OCI-M1 (cell line): ENCODE measurements at places on chromosomes 13 and 19.
A peak's percentile ranks its signal among the peaks of the same experiment; 100 is the strongest.

- no peak for DNase-seq
These were observed 12.2 kb upstream of the SLC7A9 start for GRCh38 chr19:32881766-32882165.

DNA sequence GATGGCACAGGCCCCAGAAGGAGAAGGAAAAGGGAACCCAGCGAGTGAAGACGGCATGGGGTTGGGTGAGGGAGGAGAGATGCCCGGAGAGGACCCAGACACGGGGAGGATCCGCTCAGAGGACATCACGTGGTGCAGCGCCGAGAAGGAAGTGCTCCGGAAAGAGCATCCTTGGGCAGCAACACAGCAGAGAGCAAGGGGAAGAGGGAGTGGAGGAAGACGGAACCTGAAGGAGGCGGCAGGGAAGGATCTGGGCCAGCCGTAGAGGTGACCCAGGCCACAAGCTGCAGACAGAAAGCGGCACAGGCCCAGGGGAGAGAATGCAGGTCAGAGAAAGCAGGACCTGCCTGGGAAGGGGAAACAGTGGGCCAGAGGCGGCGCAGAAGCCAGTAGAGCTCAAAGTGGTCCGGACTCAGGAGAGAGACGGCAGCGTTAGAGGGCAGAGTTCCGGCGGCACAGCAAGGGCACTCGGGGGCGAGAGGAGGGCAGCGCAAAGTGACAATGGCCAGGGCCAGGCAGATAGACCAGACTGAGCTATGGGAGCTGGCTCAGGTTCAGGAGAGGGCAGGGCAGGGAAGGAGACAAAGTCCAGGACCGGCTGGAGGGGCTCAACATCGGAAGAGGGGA is 1.1 kb downstream of the PPP1R12C start:
- peak; percentile 67 for DNase-seq

GRCh38 chr19:7427944-7428343 is 60.9 kb downstream of the PEX11G start:
- no peak for DNase-seq

DNA sequence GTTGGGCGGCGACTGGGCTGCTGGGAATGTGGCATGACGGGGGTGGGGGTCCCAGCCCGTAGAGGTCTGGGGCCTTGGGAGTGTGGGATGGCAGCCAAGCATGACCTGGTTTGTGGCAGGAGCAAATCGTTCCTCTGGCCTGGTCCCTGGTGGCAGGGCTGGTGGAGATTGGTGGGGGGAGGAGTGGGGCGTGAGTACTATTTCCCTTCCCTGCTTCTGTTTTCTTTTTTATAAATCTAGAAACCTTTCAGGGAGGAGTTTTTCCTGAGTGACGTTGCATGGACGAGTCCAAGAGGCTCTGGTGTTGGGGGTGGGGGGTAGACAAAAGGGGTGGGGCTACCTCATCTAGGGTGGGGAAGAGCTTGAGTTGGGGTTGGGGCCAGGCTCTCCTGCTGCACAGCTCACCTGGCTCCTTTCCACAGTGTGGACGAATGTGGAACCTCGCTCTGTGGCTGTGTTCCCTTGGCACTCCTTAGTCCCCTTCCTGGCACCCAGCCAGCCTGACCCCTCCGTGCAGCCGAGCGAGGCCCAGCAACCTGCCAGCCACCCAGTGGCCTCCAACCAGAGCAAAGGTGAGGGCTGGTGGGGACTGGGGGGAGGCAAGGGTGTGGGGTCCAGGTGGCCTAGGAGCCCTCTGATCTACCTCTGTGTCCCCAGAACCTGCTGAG is 15.4 kb upstream of the PRR19 start:
- peak; percentile 18 for DNase-seq
